AG04450 (cell line): ENCODE measurements at places on chromosomes 4 and X.

- no peak for DNase-seq
Observed at GRCh38 chrX:136032370-136032769, 47.1 kb downstream of the SLC9A6 start.

DNA sequence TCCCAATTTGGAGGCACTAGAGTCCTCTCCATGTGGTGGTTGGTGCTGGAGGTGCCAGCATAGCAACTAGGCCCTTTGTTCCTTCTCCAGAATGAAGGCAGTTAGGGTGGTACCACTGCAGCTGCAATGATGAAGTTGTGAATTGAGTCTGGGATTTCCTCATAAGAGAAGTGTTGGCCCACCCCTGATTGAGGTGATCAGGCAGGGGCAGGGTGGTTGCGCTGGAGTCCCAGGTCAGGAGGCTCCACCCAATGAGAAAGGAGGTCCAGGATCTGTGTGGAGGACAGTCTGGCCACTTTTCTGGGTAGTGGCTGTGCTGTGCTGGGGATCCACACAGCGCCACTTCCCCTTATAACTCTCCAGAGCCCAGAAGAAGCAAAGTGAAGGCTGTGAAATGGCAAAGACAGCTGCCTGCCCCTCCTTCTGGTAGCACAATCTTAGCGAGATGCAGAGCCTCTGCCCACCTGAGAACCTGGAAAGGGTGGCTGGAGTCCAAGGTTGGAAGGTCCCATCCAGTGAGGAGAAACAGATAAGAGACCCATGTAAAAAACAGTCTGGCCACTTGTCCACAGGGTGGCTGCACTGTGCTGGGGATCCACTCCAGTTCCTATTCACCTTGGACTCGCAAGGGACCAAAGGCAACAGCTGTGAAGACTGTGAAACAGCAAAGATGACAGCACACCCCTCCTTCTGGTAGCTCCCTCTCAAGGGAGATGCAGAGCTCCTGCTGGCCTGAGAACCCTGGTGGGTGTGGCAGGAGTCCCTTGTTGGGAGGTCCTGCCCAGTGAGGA lies 124.6 kb downstream of the RRAGB start:
- DNase-seq: no peak

DNA sequence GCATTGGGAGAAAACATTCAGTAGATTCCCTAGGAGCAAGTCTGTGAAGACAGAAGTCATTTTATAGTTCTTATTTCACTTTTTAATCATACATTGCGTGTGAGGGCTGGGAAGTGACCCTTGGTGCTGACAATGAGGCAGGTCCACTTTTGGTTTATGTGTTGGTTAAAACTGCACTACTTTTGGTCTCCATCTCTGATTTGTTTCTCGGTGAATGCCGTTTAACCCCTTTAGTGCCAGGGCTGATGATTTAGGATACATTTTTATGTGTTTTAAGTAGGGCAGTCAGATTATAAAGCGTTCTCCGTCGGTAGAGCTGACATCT lies 110.4 kb downstream of the AFF1 start:
- no peak for DNase-seq

- DNase-seq: no peak
Observed at GRCh38 chr4:34935739-34936138, 1308.6 kb downstream of the ARAP2 start.
